Fibroblast of the aortic adventitia (primary cell): ENCODE measurements at places on chromosomes 1 and 21.

DNA sequence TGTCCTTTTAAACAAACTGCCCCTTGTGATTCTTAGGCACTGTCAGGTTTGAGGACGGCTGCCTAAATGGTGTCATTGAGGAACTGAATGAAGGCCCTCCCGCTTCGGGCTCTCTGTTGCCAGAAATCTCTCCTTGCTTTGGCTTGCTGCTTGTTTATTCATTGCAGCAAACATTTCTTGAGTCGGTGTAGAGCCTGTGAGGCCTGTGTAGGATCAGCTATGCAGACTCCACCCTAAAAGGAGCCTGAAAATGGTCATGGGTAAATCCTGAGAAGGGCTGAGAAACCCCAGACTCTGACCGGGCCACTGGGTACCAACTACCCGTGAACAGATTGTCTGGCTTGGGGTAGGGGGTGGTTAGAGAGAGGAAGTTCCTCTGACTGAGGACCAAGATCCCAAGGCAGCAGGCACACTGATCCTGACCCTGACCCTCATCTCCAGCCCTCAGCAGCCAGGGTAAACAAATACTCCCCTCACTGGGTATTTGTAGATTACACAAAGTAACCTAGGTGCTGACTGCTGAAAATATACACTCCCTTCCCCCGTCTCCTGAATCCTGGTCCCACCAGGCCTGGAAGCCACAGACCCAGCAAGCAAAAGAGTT is 3.1 kb downstream of the IL6R start:
- DNase-seq, result peak; percentile 21

DNA sequence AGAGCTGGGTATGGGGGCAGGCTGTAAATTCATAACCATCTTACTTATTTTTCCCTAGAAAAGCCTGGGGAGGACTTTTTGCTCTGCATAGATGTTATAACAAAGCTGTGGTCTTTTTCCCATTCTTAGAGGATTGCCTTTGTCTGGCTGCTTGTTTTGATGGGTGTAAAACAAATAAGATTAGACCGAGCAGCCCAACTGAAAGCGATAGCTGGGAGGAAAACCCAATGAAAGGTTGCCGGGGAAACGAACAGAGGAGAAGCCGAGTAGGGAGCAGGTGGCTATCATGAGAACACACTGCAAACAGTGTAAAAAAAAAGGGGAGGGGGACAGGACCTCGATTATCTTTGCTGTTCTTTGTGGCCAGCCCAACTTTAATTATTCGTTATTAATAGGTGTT is 1.9 kb downstream of the ELAVL4 start:
- no peak for DNase-seq

GRCh38 chr1:181818943-181819342 is 242.6 kb downstream of the ZNF648 start:
- DNase-seq, result no peak

GRCh38 chr1:201190624-201191051 is at the start of gene IGFN1:
TSS of gene IGFN1 (plus strand) at chr1:201190824. CDS start at chr1:201193294, 2,470 bp downstream.
- no peak for DNase-seq
